ENCODE measurements at places on chromosomes 7 and 10. TPM values are rescaled to one million over a fixed set of nuclear protein-coding genes. Genes with fewer than 3 reads are reported as not detected.

STEAP4 gene
- total RNA-seq, result 270 TPM

CRYGN gene
- total RNA-seq, result 0.78 TPM

OR2A12 gene
- under 0.01 TPM for total RNA-seq

ADARB2 gene
- 0.86 TPM for total RNA-seq

BLNK gene
- 0.65 TPM for total RNA-seq

SEMA3E gene
- 4.2 TPM for total RNA-seq

DOCK1 gene
- total RNA-seq, result 102 TPM

LIMK1 gene
- 15.6 TPM for total RNA-seq

FAM25A gene
- not detected for total RNA-seq

UBN2 gene
- total RNA-seq, result 13.1 TPM

CALHM2 gene
- 81.3 TPM for total RNA-seq

MALSU1 gene
- total RNA-seq, result 50.2 TPM

HTR5A gene
- total RNA-seq, result not detected

NRG3 gene
- not detected for total RNA-seq

TAF6 gene
- total RNA-seq, result 36.4 TPM

COL13A1 gene
- total RNA-seq, result not detected

All from articular chondrocyte of knee joint (primary cell).